ENCODE measurements at places on chromosomes 7 and 10.

- no peak for DNase-seq
Measured at GRCh38 chr7:134545380-134545779, 3.5 kb upstream of the AKR1B15 start.

- no peak for DNase-seq
Measured at GRCh38 chr10:132401401-132402118, 4.6 kb downstream of the PWWP2B start.

GRCh38 chr10:49484486-49485235 lies 54.3 kb downstream of the ERCC6 start:
- DNase-seq = no peak

DNA sequence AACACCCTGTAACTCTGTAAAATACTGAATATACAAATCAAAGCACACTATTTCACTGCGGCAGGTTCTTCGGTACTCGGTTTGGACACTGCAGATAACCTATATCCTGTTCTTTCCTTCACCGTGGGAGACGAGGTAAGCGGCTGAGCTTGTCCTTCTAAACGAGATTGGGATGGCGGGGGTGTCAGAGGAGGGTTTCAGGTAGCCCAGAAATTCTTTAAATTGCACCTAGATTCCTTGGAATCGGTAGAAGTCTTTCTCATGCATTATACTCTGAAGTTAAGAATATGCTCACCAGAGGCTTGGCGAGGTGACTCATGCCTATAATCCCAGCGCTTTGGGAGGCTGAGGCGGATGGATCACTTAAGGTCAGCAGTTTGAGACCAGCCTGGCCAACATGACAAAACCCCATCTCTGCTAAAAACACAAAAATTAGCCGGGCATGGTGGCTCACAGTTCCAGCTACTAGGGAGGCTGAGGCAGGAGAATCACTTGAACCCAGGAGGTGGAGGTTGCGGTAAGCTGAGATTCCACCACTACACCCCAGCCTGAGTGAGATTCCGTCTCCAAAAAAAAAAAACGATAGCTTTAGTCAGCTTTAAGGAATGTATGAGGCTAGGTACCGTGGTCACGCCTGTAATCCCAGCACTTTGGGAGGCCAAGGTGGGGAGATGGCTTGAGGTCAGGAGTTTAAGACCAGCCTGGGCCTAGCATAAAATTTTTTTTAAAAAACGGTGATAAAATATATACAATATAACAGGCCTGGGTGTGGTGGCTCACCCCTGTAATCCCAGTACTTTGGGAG lies 10.1 kb upstream of the LAT2 start:
- no peak for DNase-seq

- DNase-seq = no peak
Measured at GRCh38 chr7:51158211-51158610, 158.4 kb downstream of the COBL start.

DNA sequence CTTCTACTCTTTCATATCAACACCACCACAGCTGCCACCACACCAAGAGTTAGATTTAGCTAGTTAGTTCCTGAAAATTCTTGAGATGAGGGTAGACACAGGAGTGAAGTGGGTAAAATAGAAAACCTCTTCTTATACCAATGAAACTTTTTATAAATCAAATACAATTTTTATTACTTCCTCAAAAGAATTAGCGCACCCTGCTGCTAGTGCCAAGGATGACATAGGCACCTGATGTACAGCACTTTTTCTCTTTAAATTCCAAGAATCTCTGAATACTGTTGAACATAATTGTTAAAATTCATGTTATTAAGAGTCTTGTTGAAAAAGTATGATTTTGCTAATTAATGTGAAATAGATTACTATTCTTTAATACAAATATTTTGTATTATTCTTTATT lies 11.4 kb downstream of the ZWINT start:
- DNase-seq = no peak

DNA sequence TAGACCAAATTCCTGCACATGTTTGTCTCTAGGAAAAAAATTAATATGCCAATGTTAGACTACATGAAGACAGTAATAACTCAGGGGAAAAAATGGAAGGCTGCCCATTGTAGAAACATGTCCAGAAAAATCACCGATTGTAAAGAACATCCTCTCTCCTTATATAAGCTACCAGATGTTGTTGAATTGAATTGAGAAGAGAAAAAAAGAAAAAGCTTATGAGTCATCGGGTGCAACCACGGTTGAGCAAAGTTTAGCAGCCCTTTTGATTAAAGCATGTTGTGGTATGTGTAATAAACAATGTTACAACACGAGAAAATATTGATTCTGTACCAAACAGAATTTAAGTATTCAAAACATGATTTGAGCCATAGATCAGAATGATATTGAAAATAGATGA lies 102.3 kb upstream of the ARHGAP21 start:
- DNase-seq = no peak
